ENCODE measurements at places on chromosomes 13 and 19.

- DNase-seq, result no peak
Measured at GRCh38 chr13:109998684-109999533, 212.5 kb upstream of the IRS2 start.

- no peak for DNase-seq
Measured at GRCh38 chr13:94061301-94061700, 418.2 kb downstream of the DCT start.

GRCh38 chr19:35712567-35713505 lies 5.0 kb upstream of the KMT2B start:
- no peak for DNase-seq

- no peak for DNase-seq
Measured at GRCh38 chr13:29961036-29961670, 110.7 kb upstream of the UBL3 start.

- DNase-seq, result no peak
Measured at GRCh38 chr13:55815458-55816033, 1325.2 kb upstream of the PRR20A start.

DNA sequence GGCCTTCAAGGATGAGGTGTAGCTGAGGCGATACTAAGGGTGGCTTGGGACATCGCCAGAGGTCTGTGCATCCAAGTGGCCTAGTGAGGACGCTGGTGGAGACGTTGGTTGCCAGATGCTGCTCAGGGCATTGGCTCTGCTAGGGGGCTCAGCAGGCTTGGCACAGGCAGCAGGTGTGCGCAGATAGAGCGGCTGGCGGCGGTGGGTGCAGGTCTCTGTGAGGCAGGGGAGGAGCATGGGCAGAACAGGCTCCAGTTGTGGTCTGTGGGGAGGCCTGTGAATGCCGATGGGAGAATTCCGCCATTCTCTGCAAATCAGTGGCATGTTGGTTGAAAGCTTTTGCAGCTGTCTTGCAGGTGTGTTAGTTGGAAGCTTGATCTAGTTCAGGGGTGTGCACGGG lies 21.2 kb downstream of the PRAM1 start:
- DNase-seq, result no peak

GRCh38 chr19:16888629-16889365 lies at the start of gene F2RL3:
Gene F2RL3 (plus strand): TSS chr19:16888999. CDS start chr19:16889190, 191 bp downstream.
- no peak for DNase-seq

- DNase-seq, result no peak
Measured at GRCh38 chr19:49896863-49897621, at the start of gene IL4I1. Gene IL4I1 (minus strand): TSS chr19:49896887. CDS start chr19:49896160, 727 bp downstream.

- no peak for DNase-seq
Measured at GRCh38 chr13:37950016-37950415, 80.4 kb upstream of the TRPC4 start.

DNA sequence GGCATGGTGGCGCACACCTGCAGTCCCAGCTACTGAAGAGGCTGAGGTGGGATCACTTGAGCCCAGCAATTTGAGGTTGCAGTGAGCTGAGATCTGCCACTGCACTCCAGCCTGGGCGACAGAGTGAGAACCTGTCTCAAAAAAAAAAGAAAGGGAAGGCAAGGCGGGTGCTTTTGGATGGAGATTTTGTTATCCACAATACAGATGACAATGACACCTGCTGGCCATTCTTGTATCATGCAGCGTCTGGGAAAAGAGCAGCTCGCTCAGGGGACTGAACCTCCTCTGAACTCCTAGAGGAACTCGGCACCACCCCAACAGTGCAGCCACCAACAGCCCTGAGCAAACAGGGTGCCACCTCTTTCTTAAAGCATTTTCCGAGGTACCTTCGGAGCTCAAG lies 22.8 kb downstream of the HAUS8 start:
- DNase-seq, result no peak

DNA sequence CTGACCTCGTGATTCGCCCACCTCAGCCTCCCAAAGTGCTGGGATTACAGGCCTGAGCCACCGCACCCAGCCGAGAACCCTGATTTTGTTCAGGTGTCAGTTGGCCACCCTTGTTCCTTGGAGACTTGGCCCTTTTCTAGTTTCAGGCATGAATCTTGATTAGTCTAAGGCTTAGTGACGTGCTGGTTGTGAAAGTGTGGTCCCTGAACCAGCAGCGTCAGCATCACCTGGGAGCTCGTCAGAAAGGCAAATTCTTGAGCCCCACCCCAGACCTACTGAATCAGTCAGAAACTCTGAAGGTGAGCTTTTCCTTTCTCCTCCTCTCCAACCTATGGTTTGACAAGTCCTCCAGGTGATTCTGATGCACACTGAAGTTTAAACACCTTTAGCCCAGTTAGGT lies 35.2 kb downstream of the CACNG6 start:
- DNase-seq, result no peak

DNA sequence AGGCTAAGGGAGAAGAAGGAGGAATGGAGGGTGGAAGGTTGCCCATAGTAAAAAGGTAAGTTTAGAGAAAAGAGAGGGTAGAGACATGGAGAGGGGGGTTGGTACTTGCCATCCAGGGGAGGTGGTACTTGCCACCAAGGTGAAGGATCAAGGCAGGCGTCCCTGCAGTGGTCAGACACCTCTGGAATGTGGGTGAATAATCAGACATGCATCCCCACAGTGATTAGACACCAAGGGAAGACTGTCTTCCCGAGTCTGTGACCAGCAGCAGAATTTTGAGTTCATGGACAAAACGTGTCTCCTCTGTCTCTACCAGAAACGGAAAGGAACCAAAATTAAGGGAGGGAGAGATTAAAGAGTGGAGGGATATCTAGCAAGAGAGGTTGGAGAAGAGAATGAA lies 27.1 kb upstream of the IGFL1 start:
- no peak for DNase-seq

- DNase-seq, result no peak
Measured at GRCh38 chr13:113879017-113879416, 15.1 kb upstream of the GAS6 start.

DNA sequence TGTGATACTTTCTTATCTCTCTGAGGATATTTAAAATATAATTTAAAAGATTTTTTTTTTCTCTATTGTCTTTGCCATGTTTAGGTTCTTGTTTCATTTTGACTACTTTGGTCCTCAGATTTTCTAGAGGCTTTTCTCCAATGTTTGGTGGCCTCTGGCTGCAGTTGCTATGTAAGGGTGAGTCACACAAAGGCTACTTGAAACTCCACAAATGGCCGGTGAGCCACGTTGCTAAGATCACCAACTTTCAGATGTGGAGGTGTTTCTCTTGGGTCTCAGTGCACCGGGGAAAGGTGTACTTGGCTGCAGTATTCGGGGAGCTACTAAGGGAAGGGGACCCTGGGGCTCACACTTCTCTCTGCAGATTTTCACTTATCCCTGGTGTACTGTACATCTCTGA lies 248.1 kb downstream of the HS6ST3 start:
- DNase-seq, result no peak

DNA sequence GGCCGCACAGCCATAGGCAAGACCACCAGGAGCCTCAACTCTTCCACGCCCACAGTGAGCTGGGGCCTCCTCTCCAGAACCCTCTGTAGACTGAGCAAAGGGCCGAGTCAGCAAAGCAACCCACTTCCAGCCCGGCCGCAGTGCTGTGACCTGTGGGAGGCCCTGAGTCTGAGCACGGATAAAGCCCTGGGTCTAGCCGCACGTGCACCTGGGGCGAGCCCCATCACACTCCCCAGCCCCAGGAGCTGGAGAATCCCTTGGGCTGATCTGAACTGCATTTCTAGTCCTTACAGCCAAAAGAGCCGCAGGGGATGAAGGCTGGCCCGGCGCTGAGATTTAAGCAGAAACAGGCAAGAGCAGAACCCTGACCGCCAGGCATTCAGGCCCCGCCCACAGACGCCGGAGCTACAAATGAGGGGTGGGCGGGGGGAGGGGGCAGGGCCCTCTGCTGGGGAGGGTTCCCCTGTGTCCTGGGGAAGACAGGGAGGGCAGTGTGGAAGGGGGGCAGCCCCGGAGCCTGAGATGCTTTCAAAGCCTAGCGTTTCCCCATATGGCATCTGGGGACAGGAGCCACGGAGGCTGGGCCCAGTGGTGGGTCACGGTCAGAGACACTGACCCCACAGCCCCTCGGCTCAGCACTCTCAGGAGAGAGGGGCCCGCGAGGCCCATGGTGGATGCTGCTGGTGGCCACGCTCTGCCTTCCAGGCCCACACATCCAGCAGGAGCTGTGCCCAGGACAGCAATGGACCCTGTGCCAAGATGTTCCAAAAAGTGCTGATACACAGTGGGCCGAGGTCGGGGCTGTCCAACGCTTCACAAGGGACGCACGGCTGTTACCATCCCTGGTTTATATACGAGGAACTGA lies 4.9 kb downstream of the TMEM259 start:
- DNase-seq, result no peak

DNA sequence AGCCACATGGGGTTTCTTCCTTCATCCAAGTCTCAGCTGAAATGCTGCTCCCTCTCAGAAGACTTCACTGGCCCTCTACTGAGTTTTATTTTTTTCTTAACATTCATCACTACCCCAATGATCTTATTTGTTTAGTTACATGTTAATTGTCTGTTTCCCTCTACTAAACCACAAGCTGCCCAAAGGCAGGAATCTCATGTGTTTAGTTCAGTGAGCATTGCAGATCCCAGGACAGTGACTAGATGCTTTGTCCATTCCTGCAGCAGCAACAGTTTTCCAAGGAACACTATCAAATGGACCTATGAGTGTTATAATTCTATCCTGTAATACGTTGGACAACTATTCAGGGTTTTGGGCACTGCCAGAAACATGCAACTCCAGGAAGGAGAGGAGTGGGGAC lies 93.1 kb downstream of the RNASEH2B start:
- no peak for DNase-seq

GRCh38 chr19:57099199-57099661 lies 20.6 kb upstream of the USP29 start:
- peak; percentile 18 for DNase-seq

GRCh38 chr13:108270442-108270841 lies 924 bp downstream of the TNFSF13B start:
- DNase-seq, result no peak

GRCh38 chr13:23946900-23947299 lies 49.6 kb upstream of the C1QTNF9B start:
- DNase-seq, result no peak

DNA sequence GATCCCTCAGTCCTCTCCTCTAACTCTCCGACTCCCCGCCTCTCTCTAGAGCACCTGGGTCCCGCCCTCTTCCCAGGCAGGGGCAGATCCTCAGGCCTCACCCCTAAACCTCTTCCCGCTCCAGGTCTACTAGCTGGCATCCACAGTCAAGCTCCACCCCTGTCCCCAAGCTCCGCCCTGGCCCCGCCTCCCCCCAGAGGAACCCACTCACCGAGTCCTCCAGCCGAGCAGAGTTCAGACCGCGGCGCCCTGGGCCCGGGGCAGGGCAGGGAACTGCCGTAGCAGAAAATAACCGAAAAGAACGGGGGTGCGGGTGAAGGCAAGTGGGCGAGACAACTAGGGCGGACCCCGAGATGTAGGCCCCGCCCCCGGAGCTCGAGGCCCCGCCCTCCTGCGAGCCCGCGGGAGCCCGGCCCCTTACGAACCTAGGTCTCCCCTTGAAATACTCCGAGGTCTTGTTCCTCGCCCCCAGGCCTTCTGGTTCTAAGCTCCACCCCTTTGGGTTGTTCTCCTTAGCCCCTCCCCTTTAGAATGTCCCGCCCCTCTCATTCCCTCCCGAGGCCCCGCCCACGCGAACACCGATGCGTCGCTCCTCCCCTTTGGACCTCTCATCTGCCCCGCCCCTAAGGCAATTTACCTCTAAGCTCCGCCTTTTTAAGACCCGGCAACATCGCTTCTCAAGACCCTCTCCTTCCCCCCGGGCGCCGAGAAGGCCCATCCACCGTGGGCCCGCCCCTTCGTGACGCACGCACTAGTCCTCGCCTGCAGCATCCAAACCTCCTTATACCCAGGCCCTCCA lies at the start of gene GGN:
GGN (minus strand) TSS at position 485 of the 799 bp plus-strand sequence. CDS start 773 bp downstream, outside the sequence.
- DNase-seq, result peak; percentile 80

DNA sequence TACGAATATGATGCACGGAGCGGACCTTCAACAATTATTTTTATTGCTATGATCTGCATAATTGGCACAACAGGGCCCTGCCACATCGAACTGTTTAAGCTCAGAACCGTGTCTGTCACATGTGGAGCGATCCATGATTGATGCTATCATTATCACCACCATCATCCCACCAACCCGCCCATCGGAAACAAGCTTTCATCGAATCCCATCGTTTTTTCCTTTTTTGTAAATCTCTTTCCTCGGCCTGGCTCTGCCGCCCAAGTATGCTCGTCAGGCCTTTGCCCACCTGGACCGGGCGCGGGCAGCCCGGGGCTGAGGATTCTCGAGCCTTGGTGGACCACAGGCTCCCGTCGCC lies 533 bp upstream of the DCAF15 start:
- DNase-seq, result no peak

DNA sequence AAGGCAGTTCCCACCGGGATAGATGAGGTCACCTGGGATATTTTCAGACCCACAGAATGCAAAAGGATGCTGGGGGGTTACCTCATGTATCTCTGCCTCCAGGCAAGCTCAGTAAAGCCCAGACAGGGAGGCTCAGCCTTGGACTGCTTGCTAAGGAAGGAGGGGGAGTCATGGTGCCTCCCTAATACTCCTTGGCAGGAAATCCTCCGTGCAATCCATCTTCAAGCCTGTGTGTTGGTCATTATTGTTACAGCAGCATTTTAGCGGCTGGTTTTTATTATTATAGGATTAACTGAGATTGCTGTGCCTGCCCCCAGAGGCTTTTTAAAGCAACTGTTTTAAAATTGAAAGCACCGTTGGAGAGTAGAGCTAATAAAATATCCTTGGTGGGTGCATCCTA lies 188.5 kb upstream of the UBL3 start:
- no peak for DNase-seq

GRCh38 chr13:82010780-82011179 lies 1669.9 kb upstream of the SPRY2 start:
- no peak for DNase-seq

- DNase-seq, result no peak
Measured at GRCh38 chr13:47281991-47282390, 385.1 kb upstream of the HTR2A start.

GRCh38 chr13:30216111-30216510 lies 91.2 kb downstream of the KATNAL1 start:
- DNase-seq, result no peak

GRCh38 chr13:68232351-68233130 lies 1002.4 kb upstream of the PCDH9 start:
- no peak for DNase-seq

DNA sequence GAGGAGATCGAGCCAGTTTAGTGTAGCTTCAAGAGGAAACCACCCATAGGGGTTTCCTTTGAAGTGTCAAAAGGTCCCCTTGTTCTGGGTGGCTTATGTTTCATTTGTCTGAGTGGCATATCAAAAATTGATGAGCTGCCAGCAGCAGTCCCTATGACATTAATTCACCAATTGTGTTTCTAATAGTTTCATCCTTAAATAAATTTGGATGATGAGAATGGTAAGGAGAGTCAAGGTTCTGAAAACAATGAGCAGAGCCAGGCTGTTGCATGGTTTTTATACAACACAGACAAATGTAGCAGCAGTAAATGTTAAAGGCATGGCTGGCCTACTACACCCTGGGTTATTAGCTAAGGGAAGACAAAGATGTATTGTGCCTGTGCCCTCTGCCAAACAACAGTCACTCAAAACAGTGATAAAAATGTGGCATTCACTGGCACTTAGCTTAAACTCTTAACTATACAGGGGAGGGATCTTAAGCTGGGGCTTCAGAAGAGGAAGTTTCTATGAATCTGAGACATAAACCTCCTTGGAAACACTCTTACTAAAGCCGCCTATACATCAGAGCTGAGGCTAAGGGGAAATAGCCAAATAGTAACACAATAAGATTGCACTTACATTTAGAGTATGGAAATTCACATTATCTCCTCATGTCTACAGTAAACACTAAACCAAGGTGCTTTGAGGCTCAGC lies 200.5 kb downstream of the POU4F1 start:
- DNase-seq, result no peak

- DNase-seq, result no peak
Measured at GRCh38 chr13:29917650-29918049, 67.2 kb upstream of the UBL3 start.

- DNase-seq, result peak; percentile 87
Measured at GRCh38 chr19:35644206-35644986, 2.9 kb downstream of the ETV2 start.
